ENCODE measurements at places on chromosomes 5 and 9.

DNA sequence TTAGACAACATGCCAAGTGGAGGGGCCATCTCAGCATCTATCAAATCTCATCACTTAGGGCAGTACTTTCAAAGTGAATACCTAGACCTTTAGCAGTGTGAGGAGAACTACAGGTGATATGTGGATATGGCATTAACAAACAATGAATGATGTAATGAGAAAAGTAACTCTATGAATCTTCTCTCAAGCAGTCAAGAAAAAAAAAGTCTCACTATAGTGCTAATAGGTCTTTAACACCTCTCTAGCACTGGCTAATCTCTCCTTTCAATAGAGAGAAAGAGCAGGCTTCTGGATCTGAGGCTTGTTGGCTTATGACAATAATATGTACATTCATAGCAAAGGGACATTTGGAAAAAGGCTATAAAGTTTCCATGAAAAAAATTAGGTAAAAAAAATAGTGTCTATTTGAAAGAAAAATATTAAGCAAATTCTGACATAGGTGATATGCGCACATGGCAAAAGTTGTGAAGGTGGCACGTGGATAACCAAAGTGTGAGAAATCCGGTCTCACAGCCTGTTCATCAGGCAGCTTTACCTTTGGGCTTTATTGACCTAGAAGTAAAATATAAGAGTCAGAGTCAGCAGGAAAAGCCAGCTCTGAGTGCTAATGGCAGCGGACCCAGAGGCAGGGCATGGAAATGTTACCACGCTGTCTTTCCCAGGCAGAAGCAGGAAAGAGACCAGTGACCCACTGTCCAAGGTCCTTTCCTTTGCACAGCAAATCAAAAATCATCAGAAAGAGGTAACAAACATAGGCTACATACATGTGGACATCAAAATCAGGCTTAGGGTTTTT lies 203.4 kb downstream of the EFNA5 start:
- no peak for DNase-seq

- no peak for DNase-seq
Measured at GRCh38 chr5:114544561-114544960, 182.7 kb downstream of the KCNN2 start.

DNA sequence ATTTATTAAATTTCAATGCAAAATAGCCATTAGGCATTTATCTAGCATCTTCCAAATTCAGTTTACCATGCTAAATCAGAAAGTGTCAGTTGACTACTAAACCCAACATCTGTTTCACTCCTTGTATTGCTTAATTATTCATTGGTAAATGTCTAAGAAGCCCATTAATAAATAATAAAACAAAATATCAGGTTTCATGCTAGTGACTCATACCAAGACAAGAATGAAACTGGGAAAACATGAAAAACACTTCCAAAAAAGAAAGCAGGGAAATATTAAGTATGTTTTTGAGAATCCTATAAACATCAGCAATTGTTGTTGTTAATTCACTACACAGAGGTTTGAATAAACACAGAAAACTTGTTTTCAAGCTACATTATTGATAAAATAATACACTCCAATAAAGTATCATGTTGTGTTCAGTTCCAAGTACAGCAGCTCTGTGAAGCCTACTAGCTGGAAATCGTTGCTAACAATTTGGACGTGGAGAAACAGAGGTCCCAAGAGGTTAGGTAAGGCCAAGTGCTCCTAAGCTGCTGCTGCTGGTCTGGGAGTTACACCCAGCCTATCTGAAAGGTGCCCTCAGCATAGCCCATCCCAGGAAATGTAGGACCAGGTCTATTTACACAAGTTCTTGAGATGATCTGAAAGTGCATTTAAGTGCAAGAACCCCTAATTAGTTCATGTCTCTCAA lies 78.8 kb downstream of the GNAQ start:
- no peak for DNase-seq

DNA sequence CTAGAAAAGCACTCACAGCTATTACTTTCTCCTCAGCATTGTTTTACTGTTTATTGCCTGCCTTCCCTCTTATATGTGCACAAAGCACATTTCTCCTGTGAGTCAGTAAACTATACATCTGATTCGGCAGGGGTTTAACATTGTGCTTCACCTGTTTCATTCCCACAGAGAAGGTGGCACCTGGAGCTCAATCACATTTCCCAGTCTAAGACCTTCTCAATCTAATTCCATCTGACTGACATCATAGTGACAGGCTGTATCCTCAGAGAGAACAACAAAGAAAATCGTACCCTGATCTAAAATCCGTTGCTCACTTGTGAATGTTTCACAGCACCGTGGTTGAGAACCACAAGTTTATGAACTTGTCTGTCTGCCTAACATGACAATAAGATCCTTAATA lies 92.4 kb upstream of the CAST start:
- DNase-seq: no peak

DNA sequence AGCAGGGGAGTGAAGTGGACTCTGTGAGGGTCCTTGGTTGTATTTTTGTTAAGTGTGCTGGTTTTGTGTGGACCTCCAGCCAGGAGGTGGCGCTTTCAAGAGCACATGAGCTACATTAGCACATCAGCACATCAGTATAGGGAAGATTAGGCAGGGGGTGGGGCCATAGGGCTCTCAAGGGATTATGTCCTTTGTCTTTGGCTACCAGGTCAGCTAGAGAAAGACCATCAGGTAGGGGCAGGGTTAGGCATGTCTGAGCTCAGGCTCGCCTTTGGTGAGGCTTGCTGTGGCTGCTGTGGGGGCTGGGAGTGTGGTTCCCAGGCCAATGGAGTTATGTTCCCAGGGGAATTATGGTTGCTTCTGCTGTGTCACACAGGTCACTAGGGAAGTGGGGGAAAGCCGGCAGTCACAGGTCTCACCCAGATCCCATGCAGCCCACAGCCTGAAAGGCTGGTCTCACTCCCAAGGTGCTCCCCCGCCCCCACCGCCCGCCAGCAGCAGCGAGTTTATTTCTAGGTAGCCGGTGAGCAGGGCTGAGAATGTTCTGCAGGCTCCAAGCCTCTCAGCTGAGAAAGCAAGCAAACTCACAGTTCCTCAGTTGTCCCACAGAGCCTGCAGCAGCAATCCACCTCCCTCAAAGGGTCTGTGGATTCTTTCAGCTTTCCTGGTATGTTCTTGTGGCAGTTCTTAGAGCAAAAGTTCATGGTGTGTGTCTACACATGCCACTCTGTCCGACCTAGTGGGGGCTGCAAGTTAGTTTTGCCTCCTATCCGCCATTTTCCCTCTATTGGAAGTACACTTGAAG lies 13.7 kb downstream of the OR1J1 start:
- DNase-seq: no peak

GRCh38 chr5:80206282-80206681 lies 49.6 kb downstream of the SERINC5 start:
- DNase-seq: no peak

DNA sequence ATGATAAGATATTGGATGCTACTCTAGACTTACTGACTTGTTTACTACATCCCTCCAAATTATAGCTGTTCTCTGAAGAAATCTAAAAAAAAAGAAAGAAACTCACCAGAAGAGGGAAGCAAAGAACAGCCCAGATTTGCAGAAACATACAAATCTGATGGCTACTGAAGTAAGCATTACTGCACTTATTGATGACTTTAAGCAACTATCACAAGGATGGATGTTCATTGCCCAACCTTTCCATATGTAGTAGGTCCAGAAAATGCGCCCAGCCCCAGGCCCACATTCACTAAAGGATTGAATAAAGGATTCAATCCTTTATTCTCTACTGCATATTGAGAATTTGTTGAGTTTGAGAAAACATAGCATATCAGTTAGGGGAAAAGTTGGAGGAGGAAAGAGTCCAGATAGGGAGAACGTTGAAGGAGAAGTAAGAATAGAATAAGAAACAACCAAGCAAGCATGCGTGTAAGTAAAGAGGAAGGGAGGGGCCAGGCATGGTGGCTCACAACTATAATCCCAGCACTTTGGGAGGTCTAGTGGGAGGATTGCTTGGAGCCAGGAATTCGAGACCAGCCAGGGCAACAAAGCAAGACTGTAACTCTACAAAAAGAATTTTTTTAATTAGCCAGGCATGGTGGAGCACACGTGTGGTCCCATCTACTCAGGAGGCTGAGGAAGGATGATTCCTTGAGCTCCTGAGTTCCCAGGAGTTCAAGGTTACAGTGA lies 33.8 kb upstream of the DTWD2 start:
- DNase-seq: no peak

- DNase-seq: no peak
Measured at GRCh38 chr5:170571875-170572852, 68.3 kb downstream of the KCNIP1 start.

DNA sequence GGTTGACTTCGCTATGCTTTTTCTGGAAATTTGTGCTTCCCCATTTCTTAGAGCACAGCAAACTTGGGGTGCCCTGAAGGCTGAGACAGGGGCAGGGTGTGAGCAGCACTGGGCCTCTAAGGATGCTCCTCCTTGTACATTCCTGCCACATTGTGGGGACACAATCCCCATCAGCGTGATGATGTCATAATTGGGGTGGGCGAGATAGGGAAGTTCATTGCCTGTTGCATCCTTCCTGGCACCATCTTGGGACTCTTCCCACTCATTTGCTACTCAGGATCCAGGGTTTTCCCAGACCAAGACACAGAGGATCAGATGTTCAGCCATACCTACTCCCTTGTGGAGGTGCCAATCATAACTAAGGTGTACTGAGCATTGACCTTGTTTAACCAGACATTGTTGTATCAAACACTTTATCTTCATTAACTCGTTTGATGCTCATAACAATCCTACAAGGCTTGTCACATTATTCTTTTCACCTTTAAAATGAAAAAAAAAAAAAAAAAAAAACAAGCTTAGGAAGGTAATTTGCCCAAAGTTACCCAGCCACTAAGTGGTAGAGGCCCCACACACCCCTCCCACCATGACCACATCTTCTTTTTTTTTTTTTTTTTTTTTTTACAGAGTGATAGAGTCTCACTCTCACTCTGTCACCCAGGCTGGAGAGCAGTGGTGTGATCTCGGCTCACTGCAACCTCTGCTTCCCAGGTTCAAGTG lies 87.6 kb downstream of the UGCG start:
- no peak for DNase-seq

DNA sequence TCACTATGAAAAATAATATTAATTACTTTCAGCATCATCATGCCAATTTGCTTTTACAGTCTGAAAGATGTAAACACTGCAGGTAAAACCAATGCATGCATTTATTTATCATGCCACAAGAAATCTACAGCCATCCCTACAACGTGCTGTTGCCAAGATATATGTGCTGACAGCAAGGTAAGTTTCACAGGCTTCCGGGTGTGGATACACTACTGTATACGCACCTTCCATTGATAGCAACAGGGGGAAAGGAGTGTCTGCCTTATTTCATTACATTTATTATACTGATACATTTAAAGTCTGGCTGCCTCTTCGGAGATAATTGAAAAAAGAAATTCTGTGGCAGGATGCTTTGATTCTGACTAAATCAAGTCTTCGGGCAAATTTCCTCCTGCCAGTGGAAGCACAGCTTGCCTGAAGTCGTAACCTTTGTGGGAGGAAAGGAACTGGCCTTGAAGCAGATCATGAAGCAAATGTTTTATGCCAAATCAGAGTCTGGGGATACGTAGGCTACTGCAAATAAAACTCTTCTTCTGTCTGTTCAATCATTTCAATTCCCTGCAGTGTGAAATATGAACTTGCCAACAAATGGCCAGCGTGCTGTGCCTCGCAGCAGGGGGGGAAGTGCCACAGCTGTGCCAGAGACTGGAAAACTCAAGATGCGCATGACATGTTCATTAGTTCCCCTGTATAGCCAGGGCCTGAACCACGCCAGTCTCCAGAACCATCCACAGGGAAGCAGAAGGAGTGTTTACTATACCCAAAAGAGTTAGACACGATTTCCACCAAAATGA lies 268.1 kb downstream of the EFNA5 start:
- no peak for DNase-seq

DNA sequence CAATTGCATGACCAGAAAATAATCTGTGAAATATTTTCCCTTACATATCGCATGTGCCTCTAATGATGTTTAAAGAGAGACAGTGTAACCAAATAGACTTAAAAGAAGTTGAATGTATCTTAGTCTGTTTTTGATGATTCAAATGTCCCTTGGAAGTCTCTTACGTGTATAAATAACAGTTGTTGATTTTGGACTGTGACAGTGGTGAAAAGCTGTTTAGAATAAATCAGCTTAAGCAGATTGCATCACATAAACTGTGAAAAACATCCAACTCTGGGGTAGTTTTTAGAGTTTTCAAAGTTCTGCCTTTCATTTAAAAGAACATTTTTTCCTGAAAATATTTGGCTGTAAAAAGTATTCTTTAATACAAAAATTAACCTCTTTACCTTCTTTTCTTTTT lies 301.1 kb downstream of the PRR16 start:
- no peak for DNase-seq

DNA sequence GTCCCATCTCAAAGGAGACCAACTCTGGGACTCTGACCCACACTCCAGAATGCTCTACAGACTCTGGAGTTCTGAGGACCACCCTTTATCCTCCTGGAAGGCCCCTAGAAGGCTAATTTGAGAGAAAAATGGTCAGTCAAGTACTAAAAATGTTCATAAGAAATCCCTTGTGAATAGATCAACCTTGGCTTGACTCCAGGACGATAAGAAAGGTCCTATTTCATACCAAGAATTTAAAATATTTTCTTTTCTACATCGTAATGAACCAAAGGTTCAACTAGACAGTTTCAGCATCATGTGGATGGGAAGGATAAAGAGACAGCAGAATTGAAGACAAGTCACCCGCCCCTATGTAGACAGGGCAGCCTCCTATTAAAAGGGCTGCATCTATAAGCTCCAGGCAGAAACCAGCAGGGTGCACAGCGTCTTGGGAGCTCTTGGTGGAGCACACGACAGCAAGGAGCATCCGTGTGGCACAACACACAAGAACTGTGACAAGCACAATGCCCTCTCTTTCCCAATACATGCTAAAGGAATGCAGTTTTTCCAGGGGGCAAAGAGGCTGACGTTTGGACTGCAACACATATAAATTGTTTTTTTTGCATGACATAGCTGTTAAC lies 38.3 kb downstream of the RASEF start:
- no peak for DNase-seq

GRCh38 chr9:122053567-122054350 lies 39.3 kb downstream of the TTLL11 start:
- DNase-seq: no peak

GRCh38 chr5:142320430-142320738 lies 4.4 kb downstream of the SPRY4 start:
- DNase-seq: no peak

DNA sequence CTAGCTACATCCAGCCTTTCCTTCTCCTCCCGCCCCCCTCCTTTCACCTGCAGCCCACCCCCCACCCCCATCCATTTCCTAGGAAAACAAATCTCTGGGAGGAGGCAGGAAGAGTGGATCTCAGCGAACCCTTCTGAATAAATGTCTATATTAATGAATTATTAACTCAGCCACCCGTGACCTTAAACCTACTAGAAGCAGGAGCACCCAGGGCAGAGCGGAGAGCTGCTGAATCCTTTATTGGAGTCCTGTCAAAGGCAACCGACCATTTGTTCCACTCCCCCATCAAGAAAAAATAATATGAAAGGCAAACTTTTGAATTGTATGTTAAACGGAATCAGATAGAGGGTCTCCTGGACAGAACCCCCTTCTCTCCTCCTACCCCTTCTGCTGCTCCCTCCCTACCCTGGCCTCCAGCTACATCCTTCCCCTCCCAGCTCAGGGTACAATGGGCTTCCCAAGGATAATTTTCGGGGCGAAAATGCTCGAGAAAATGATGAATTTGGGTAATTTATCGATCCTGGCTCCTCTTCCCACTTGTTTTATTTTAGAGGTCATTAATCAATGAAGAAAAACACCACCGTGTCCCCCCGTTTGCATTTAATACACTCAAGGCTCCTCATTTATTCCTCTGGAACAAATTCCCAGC lies 3.3 kb upstream of the PRDM6 start:
- DNase-seq: no peak

- no peak for DNase-seq
Measured at GRCh38 chr5:144017119-144017518, 153.3 kb downstream of the YIPF5 start.

Measured in activated gamma-delta T cell (primary cell).